ENCODE measurements at places on chromosomes 5 and 9.
A peak's percentile ranks its signal among the peaks of the same experiment; 100 is the strongest.

DNA sequence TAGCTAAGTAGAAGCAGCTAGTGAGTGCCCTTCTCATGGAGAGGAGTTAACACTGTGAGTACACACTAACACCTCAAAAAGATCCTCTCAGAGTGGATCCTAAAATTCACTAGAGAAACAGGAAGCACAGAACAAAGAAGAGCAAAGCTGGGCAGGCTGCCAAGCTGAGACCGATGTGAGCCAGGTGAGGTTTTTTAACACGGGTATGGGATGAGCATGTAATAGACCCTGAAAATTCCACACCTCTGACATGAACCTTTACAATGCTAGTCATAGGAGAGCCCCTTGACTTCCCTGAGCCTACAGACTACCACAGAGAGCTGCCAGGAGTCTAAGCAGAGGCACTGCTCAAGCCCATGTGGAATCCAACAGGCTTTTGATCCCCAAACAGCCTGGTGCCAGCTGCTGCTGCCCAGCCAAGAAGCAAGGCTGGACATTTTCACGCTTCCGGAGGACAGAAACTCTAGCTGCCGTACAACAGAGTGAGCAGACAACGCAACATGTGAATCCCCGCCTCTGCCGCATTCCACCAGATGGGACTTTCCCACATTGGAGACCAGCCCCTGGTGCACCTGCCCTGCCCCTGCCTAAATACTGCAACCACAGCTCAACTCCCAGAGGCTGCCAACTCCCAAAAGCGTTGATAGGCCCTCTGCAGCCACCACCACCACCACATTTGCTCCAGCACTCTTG, 280.8 kb downstream of the CDH10 start:
- no peak for DNase-seq

DNA sequence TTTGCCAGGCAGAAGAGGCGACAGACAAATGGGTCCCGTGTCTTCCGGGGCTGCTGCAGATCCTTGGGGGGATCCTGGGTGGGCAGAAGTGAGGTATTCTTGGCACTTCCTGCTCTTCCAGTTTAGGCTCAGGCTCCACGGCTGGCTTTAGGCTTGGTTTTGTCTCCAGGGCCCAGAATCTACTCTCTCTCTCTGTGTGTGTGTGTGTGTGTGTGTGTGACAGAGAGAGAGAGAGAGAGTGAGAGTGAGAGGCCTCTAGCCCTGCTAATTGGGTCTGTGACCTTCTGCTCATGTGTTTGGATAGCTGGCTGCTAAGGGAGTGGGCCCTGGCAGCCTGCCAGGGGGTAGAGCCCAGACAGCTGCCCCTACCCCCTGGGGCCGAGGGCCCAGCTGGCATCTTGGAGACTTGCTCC, 39.3 kb downstream of the CRB2 start:
- DNase-seq: no peak

DNA sequence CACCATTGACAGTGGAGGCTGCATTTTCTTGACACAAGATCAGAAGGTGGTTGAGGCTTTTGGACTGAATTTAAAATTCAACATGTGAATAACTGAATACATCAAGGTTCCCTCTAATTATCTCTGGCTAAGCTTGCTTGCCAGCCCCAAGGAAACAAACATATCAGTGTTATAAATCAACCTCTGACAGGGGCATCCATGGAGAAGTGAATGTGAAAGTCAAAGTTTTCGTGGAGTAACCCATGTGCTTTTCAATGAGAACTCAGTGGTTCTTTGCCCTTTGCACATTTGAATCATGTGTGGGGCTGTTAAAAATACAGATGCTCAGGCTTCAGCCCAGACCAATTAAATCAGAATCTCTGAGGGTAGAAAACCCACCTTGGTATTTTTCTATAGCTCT, 128.9 kb downstream of the LRRC70 start:
- no peak for DNase-seq

DNA sequence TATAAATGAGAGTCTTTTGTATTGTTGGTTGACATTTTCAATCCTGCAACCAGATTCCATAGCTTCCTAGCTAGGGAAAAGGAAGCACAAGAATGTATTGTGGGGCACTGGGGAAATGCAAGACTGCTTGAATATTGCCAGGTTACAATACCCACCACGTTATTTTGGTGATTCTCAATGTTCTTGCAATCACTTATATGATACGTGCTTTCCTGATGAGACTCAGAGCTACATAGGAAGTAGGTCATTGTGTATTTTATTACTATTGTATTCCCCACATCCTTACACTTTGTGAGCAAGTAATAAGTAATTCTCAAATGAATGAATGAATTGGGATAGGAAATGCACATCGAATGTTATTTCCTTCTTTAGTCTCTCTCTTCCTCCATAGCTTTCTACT, 217.1 kb upstream of the CD180 start:
- DNase-seq: no peak

- no peak for DNase-seq
These were observed 34.8 kb upstream of the LRRC14B start for GRCh38 chr5:156411-157072.

- DNase-seq: no peak
These were observed 136.6 kb downstream of the GABBR2 start for GRCh38 chr9:98572054-98572627.

DNA sequence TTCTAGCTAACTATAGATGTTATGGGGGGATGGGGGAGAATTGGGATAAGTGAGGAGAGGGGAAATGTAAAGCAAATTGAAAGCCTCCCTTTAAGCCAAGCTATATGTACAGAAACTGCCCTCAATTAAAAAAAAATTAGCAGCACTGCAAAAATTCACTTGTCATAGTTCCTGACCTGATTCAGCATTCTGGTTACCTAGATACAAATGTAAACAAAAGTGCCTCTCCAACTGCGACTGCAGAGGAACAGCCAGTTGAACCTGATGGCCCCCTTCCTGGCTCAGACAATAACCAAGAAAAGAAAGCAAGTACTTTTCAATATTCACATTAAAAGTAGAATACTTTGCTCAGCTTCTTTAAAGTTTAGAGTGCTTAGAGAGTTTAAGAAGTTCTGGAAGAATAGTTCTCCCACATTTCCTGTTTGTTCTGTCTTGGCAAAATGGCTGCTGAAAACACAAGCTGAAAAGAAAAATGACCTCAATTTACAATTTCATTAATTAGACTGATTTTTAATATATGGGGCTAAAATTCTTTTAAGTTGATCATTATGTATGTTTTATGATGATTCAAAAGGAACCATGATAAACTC, 1.5 kb downstream of the FAM81B start:
- no peak for DNase-seq

GRCh38 chr9:85713897-85714296, 27.9 kb downstream of the AGTPBP1 start:
- DNase-seq: no peak

DNA sequence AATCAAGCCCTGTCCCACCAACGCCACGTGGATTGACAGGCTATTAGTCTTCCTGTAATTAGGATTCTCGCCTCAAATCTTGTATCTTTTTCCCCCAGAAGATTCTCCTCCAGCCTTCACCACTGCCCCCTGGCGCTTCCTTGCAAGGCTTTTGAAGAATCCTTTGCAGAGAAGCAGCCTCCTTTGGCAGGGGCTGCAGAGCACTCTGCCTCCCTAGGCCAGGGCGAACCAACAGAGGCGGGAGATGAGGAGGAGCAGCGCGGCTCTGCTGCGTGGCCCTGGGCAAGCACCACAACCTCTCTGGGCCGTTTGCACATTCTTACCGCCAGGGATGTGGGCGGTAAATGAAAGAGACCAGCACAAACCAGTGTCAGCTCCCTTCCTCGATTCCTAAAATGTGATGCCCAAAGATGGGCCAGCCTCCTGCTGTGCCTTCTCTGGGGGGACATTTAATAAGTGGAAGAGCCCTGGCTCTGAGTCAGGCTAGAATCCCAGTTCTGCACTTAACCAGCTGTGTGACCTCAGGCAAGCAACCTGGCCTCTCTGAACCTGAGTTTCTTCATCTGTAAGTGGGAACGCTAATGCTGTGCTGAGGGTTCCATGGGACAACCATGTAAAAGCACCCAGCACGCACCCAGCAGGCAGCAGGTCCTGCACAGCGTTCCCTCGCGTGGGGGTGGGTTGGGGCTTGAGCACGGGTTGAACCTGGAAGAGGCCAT, 128.6 kb downstream of the KCNIP1 start:
- no peak for DNase-seq

- DNase-seq: no peak
These were observed 96.5 kb downstream of the PRRT1B start for GRCh38 chr9:131641618-131642495.

GRCh38 chr5:78597974-78598371, 50.6 kb downstream of the LHFPL2 start:
- DNase-seq: no peak

GRCh38 chr5:121962347-121962670, 534 bp downstream of the SRFBP1 start:
- DNase-seq: no peak

GRCh38 chr5:133902511-133903118, 65.8 kb downstream of the C5orf15 start:
- DNase-seq: no peak

DNA sequence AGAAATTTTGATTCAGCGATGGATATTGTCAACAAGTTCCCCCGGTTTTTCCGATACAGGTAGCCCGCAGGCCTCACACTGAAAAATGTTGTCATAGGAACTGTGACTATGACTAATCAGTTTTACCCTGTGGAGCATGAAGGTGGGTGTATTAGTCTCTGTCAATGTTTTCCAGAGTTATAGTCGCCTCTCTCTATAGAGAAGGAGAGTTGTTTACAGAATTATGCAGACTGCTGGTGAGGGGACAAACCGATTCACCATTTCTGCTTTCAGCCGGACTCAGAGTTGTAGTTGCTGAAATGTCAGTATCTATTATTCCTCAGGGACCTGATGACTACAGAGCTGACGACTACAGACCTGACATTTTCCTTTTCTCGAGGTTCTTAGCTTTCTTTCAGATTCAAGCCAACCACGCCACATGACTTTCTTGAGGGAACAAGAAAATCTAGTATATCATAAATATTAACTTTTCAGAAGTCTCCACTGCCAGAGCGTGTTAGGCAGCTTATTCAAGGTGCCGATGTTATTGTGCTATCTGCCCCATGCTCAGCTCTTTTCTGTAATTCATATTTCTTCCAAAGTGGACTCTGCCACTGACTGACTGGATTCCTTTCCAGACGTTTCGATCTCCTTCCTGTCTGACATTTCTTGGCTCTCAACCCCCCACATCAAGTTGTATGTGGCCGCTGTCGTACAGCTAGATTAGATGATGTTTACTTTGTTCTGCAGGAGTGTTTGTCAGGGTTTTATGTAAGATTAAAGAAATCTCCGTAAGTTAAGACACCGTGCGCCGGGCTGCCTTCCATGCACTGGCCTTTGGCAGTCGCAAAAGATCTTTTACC, 178.1 kb downstream of the FGF1 start:
- peak; percentile 65 for DNase-seq

DNA sequence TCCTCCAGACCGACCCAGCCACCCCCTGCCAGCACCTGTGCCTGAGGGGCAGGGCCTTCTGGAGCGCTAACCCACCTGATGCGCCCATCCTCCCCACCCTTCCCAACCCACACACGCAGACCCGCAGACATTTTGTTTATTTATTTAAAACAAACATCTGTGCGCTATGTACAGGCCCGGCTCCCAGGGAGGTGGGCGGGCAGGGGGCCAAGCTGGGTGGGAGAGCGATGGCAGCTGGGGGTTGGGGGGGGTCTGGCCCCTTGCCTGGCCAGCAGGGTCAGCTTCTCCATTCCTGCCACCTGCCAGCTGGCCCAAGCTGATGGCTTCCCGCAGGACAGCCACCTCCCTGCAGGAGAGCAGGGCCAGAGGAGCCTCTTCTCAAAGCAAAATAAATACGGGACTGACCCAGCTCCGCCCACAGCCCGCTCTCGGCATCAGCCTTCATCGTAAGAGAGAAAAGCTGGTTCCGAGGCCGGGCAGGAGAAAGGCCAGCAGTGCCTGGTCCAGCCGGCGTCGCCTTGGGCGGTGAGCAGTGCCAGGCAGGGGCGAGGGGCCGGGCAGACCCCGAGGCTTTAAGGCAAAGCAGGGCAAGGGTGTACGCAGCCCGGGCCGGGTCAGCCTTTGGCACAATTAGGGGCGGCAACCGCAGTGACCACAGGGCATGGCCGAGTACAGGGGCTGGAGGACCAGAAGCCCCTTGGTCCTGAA, 10.9 kb upstream of the CLIC3 start:
- DNase-seq: no peak

DNA sequence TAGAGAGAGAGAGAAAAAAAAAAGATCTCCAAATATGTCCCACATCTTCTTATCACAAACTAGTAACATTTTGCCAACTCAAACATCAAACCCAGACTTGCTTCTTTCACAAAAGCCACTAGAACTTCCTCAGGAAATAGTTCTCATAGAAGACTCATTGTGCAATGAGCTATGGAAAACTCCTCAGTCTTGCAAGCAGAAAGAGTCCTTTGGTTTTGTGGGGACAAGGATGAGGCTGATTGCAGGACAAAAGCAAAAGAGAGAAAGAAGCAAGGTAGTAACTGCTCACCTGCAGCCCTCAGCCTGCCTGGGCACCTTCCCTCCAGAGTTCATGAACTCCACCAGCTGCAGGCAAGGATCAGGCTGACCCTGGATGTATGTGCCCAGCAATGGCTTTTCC, 399.0 kb downstream of the IRX1 start:
- no peak for DNase-seq

GRCh38 chr5:113249206-113249605, 185.6 kb downstream of the TSSK1B start:
- no peak for DNase-seq

GRCh38 chr9:131402738-131403492, 9.0 kb downstream of the PRRC2B start:
- DNase-seq: no peak

GRCh38 chr5:126515337-126515736, 79.7 kb downstream of the ALDH7A1 start:
- DNase-seq: no peak

GRCh38 chr5:115068239-115069086, 101.2 kb downstream of the TRIM36 start:
- peak; percentile 47 for DNase-seq

- DNase-seq: no peak
These were observed 21.3 kb upstream of the TMOD1 start for GRCh38 chr9:97480174-97480573.

- peak; percentile 81 for DNase-seq
These were observed 23.1 kb downstream of the TRIM7 start for GRCh38 chr5:181181650-181182565.

All from activated CD4-positive, alpha-beta memory T cell treated with anti-CD3 and anti-CD28 coated beads for 36 hours (primary cell).